ENCODE measurements at places on chromosomes 3 and 15.

DNA sequence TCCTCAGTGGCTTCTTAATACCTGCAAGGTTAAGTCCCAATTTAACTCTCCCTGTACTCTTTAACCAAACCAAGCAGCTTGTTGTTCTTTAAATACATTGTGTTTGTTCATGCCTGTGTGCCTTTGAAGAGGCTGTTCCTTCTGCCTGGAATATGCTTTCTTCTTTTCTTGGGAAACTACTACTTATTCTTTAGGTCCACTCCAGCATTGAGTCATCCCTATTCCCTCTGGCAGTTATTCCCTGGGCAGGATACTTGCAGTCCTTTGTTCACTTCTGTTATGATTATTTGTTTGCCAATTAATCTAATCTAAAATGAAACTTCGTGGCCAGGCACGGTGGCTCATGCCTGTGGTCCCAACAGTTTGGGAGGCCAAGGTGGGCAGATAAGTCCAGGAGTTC lies 139.3 kb downstream of the ZNF609 start:
- no peak for DNase-seq

DNA sequence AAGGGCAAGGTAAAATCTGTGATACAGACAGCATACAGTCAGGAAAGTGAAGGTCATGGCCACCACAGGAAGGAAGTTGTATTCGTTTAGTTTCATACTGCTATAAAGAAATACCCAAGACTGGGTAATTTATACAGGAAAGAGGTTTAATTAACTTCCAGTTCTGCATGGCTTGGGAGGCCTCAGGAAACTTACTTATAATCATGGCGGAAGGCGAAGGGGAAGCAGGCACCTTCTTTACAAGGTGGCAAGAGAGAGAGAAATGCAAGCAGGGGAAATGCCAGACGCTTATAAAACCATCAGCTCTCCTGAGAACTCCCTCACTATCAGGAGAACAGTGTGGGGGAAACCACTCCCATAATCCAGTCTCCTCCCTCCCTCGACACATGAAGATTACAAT lies 353.7 kb upstream of the SEMA6D start:
- no peak for DNase-seq

DNA sequence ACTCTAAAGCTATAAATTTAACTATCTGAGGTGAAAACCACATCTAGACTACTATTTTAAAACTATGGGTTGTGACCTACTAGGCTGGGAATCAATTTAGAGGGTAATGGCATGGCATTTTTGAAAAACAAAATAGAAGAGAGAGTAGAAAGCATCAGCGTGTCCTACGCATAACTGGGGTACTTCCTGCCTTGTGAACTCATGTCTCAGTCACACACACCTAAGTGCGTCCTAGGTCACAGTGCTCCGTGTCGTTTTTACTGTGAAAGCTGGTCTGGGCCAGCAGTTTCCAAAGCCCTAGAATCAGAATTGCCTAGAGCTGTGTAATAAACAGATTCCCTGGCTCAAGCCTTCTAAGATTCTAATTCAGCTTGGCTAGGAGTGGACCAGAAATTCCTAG lies 32.3 kb downstream of the RFT1 start:
- DNase-seq: no peak

GRCh38 chr3:136122006-136122405 lies 74.1 kb downstream of the MSL2 start:
- DNase-seq: no peak

GRCh38 chr15:72491768-72492167 lies 17.6 kb downstream of the ARIH1 start:
- no peak for DNase-seq

- no peak for DNase-seq
Observed at GRCh38 chr15:70576276-70576675, 187.1 kb downstream of the UACA start.

GRCh38 chr15:88537591-88538317 lies 8.7 kb downstream of the DET1 start:
- DNase-seq: no peak

DNA sequence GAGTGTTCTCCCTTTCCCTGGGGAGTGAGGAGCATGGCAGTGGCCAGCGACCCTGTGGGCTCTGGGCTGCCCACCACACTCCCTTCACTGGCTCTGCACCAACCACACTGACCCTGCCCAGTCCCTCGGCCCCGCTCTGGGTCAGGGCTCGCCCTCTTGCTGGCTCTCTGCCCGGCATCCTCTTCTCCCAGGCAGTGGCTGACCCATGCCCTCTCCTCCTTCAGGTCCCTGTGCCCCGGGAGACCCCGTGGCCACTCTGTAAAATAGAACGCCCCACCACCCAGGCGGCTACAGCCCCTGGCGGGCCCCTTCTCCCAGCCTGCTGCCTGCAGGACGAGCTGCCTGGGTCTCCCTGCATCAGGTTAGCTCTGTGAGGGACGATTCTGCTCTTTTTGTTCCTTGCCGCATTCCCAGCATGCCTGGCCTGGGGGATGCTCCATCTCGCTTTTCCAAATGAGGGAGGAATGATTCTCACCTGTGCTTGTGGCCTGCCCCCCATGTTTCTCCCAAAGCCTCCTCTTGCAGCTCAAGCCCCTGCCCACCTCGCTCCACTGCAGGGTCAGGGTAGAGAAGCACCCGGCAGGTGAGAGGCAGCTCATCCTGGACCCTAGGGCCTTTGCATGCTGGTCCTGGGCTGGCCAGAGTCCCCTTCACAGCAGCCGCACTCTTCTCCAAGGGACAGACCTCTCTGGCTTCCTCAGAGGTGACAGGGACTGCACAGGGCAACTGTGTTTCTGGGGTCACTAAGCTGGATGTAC lies 14.5 kb upstream of the CFAP100 start:
- no peak for DNase-seq

- no peak for DNase-seq
Observed at GRCh38 chr15:32705446-32705845, 12.4 kb upstream of the GREM1 start.

GRCh38 chr3:147940405-147941193 lies 531.4 kb downstream of the ZIC1 start:
- no peak for DNase-seq

DNA sequence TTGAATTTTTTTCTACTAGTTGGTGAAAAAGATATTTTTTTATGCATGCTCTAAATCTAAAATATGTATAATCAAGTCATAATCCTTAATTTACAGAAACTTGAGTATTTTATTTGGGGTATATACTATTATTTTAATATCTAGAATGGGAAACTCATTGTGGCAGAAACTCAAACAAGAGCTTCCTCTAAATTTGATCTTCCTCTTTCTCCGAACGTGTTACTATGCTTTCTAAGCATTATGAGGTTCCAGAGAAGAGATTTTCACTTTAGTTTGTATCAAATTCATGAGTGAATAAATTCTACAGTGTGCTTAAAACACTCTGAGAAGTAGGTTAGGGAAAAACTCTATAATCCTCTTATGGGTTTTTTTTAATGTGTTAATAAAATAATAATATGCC lies 173.1 kb downstream of the POTEB3 start:
- no peak for DNase-seq

- DNase-seq: no peak
Observed at GRCh38 chr3:106811376-106811775, 565.9 kb upstream of the CCDC54 start.

GRCh38 chr3:14795996-14796395 lies 22.8 kb upstream of the FGD5 start:
- DNase-seq: no peak

DNA sequence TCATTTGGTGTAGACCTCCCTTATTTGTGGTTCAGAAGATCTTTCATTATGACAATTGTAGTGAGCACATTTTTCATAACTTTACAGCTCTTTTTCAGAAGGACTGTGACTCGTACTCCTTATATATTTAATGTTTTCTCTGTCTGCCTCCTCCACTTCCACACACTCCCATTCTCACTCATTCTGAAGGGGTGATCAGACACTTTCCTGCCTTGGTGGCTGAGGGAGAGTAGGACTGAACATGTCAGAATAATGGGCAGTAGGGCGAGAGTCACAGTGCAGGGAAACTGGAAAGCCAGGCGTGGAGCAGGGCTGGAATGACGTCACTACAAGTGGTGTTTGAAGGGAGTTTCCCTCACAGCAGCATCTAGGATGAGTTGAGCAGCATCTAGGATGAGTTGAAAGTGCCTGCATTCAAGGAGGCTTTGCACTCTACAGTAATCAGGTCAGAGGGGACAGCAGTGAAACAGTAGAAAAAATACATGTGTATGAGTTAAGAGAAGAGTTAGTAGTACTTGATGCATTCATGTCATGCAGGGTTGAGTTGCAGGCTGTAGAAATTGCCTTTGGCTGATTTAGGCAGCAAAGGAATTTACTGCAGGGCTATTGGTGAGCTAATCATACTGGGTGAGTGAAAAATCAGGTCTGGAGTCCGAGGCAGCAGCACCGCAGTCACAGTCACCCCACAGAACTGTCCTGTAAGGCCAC lies 36.3 kb upstream of the FBXL22 start:
- DNase-seq: no peak

- DNase-seq: no peak
Observed at GRCh38 chr3:70179111-70179510, 133.3 kb downstream of the MDFIC2 start.

GRCh38 chr15:82580713-82581112 lies 40.5 kb upstream of the RPS17 start:
- no peak for DNase-seq

DNA sequence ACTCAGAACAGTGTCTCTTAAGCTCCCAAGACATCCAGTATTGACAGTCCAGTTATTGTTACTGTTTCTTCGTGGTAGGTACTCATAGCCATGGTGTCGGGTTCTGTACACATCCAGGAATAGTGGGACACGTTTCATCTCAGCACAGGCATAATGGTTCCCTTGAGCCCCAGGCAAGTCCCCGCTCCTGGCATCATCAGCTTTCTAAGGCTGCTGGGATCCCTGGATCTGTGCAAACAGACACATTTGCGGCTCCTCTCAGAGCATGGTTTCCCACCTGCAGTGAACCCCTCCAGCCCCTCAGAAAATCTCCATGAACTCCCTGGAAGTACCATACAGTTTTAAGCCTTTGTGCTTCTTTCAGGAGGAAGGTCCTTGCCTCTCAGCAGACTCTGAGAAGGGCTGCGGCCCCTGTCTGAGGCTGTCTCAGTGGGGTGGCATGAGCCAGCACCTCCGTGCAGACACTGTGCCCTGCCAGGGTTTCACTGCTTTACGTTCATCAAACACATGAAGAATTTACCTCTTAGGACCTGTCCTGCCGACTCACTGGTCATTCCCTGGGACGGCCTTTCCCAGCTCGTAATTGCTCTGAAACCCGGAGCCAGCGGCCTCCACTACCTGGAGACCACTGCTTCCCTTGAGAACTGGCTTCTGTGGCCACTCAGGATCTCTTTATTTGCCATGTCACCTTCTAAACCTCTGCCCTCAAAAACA lies 124.9 kb downstream of the LRRK1 start:
- no peak for DNase-seq

DNA sequence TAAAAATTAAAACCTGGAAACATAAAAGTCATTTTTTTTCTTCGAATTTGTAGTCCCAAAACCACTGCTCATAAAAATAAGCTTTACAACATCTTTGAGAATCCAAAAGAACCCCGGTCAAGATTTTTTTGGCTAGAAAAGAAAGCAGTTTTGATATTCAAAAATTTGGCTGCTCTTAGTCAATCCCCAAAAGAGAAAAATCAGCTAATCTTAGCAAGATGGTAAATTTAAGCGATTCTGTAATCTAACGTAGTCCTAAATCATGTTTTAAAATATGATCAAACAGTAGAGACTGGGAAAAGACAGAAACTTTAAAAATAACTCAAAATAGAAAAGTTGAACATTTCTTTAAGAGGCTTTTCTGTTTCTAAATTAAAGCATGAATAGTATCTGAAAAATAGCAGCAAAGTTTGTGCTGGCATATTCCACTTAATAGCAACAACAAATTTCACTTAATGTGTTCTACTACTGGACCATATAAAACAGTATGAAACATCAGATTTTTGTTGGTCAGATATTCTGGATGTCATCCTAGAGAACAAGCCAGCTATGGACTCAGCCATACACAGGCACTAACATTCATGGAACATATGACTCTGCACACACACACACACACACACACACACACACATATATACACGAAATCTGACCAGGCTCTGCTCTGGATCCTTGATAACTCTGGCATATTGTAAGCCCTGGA lies 19.1 kb upstream of the NR2F2 start:
- no peak for DNase-seq

GRCh38 chr15:71844916-71845315 lies 34.6 kb downstream of the NR2E3 start:
- no peak for DNase-seq

DNA sequence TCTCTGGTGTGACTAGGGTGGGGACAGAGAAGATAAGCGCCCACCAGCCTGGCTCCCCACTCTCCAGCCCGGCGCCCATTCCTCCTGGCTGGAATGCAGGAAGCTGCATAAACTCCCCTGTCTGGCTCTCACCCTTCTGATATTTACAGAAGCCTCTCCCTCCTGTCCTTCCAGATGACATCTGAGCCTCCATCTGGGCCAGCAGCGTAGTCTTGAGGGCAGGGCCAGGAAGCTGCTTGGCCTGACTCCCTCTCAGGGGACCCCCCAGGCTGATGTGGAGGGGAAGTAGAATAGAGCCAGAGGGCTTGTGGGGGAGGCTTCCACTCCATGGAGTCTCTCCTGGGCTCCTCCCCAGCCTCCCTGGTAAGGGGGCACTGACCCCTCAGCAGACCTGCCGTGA lies 49.9 kb downstream of the LINGO1 start:
- DNase-seq: no peak

- DNase-seq: no peak
Observed at GRCh38 chr3:114860531-114860930, 286.6 kb downstream of the ZBTB20 start.

DNA sequence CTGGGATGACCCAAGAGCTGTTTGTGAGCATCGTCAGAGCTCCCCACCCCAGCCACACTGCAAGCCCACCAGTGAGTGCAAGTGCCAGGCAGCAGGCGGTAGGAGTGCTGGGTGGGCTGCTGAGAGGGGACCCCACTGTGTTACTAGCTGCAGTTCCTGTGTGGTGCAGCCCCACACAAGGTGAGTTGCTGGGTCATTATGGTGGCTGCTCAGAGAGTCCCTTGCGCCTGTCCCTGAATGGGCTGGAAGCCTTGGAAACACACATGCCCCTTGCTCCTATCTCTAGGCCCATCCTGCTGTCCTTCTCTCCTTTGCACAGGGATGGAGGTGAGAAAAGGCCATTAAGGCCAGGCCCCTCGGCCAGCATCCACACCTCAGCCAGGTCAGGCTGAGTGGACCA lies 83.7 kb downstream of the SEC22A start:
- no peak for DNase-seq

- no peak for DNase-seq
Observed at GRCh38 chr3:174636451-174636850, 222.7 kb upstream of the NAALADL2 start.
